ENCODE measurements at places on chromosomes 6 and 20.

GRCh38 chr20:63765902-63766301 lies 26.3 kb downstream of the SLC2A4RG start:
- no peak for DNase-seq

GRCh38 chr6:6926856-6927255 lies 180.9 kb upstream of the RREB1 start:
- DNase-seq, result no peak

DNA sequence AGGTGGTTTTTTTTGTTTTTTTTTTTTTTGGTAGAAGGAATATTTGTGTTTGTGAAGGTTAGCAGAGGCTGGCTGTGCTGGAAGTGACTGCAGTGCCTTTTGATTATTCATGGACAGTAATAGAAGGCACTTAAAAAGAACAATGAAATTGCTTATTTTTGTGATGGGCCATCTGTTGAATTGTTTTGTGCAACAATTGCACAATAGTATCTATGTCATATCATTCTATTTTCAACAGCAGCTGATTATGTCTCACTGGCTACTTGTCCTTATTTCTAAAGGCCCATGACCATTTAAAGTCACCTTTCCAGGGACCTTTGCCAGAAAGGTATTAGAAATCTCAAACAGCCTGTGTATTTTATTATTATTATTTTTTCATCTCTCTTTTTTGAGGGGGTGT lies 70.6 kb downstream of the AFG1L start:
- no peak for DNase-seq

- DNase-seq, result no peak
Measured at GRCh38 chr20:2042400-2042799, 48.5 kb upstream of the PDYN start.

GRCh38 chr20:34570859-34571306 lies 12.4 kb downstream of the MAP1LC3A start:
- DNase-seq, result no peak

DNA sequence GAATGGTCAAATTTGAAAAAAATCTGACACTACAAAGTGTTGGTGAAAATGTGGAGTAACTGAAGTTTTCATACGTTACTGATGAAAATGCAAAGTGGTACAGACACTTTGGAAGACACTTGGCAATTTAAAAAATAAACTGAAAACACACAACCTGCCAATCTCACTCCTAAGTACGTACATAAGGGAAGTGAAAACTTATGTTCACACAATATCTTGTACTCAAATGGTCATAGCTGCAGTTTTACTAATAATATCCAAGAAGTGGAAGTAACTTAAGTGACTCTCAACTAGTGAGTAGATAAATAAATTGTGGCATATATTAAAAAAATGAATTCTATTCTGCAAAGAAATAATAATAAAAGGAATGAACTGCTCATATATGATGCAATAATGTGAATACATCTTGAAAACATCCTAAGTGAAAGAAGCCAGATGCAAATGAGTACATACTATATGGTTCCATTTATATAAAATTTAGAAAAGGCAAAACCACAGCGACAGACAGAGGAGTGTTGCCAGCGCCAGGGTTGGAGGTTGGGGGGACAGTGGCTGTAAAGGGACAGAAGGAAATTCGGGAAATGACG lies 198.2 kb downstream of the ERMARD start:
- DNase-seq, result no peak

GRCh38 chr6:87237804-87238203 lies 82.4 kb downstream of the ZNF292 start:
- no peak for DNase-seq

DNA sequence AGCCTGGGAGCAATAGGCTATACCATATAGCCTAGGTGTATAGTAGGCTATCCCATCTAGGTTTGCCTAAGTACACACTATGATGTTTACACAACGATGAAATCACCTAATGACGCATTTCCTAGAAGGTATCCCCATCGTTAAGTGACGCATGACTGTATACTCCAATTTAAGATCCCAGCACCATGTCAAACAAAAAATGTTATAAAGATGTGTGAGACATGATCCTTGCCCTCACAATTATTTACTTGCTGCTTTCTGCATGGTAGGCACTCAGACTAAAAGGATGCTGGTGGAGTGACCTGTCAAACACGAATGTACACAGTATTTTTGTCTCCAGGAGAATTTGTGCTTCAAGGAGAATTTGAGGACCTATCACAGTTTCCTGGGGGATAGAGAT lies 32.3 kb downstream of the SNAP25 start:
- DNase-seq, result no peak

DNA sequence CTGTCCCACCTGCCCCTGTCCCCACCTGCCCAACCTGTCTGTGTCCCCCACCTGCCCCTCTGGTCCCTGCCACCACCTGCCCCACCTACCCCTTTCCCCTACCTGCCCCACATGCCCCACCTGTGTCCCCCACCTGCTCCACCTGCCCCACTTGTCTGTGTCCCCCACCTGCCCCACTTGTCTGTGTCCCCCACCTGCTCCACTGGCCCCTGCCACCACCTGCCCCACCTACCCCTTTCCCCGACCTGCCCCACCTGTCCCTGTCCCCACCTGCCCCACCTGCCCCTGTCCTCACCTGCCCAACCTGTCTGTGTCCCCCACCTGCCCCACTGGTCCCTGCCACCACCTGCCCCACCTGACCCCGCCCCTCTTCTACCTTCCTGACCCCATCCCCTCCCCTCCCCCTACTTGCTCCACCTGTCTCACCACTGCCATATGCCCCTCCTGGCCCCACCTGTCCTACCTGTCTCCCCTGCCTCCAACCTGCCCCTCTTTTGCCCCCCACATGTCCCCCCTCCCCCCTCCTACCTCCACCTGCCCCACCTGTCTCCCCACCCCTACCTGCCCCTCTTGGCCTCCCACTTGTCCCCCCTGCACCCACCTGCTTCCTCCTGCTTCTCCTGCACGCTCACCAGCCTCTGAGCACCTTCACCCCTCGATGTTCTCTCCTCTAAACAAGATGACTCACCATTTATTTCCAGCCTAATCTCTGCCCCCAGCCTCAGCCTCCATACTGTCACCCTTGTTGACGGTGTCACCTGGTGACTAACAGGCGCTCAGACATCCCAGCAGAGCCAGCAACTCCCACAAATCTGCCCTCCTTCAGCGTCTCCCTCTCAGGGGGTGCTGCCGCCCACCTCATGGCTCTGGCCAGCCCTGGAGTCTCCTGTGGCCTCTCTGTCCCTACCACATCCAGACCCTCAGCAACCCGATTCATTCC lies 5.6 kb upstream of the MYT1 start:
- DNase-seq, result no peak

- DNase-seq, result no peak
Measured at GRCh38 chr20:2402271-2402980, 21.7 kb downstream of the TGM6 start.

DNA sequence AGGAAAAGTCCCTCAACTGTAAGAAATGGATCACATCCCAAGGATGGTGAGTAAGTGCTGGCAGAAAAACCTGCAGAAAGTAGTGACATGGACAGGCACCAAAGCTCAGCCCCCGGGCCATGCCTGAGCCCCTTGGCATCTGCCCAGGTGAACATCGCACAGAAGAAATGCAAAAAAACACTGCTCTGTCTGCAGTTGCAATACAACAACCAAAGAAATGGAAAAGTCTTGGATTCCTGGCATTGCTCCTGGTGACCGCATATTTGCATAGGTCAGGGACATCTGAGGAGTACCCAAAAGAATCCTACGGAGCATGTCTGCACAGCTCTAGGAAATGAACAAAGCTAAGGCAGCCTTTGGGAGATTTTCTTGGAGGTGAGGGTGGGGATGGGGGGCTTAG lies 63.1 kb upstream of the PTPRT start:
- no peak for DNase-seq

DNA sequence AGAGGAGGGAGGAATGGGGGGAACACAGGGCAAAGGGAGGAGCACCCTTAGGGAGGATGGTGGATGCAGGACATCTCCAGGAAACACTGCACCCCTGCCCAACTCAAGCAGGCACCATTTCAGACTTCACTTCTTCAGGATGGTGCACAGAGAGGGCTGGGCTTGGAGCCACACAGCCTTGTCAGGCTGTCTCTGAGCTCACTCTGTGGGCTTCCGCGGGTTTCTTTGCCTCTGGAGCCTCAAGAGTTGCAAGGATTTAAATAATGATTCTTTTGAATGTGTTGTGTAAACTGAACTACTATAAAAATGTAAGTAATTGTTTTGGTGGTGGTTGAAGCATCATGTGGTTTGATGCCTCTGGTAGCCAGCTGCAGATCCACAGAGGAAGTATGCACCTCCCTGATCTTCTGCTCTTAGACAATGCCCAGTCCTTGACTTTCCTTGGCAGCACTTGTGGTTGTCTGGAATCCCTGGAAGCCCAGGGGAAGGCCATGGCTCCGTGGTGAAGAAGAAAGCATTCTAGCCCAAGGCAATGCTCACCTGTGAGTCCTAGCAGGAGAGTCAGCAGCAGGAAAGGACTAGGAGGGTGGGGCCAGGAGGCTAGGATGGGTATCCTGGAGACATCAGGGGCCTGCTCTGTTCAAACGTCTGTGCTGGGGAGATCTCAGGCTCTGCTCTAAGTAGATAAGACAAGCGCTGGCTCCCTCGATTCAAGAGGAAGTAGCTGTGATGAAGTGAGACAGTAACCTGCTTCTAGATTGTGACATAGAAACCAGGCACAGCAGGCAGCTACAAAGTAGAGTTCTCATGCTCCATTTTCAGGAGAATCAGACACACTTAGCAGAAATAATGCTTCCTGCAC lies 50.2 kb upstream of the SIRPG start:
- no peak for DNase-seq

DNA sequence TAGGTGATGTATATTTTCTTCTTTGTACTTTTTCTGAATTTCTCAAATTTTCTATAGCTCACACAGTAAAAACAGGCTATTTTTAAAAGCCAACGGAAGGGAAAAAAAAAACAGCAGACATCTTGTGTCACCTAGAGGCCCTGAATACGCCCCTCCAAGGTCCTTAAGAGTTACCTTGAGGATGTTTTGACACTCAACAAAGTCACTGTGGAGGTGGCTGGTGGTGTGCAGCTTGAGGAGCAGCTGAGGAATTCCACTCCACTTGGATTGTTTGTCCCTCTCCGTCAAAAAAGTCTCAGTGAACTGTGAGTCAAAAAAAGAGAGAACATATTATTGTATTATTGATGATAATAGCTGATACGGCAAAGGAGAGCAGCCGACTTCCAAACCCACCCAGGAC lies 14.7 kb downstream of the TRPC4AP start:
- DNase-seq, result no peak

DNA sequence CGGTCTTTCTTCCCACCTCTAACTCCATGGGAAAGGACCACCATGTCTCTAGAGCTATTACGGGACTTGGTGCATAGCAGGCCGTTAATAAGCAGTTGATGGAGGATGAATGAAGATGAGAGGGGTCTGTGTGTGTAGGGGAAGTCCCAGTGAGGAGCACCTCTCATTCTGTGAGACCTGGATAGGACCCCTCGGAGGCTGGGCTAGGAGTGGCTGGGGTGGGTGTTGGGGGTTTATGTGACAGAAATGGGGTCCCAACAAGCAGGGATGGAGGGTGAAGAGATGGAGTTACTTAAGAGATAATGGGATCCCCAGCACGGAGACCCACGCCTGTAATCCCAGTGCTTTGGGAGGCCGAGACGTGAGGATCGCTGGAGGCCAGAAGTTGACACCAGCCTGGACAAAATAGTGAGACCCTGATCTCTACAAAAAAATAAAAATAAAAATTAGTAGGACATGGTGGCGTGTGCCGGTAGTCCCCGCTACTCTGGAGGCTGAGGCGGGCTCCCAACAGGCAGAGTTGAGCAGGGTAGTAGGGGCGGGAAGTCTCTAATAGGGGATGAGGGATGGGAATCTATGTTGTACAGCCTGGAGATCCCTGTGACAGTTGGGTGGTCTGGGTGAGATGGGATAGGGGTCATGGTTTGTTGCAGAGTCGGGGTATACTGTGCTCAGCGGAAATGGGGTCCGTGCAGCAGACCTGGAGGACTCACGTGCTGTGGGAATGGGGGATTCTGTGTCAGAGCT lies 677 bp upstream of the ZNF341 start:
- DNase-seq, result no peak

DNA sequence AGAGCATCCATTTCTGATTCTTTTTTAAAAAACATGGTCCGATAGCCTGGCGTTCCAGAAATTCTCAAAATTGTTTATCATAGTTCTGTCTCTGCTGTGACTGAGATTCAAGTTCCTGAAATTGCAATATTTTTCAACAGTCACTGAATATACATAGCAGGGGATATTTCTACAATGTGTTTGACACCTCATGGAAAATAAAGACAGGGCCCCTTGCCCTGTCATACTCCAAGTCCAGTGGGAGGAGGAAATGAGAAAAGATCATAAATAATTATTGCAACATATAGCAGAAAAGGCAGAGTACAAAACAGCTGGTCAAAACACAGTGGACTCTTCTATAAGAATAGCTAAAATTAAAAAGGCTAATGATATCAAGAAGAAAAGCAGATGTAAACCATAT lies 234.8 kb upstream of the SPTLC3 start:
- DNase-seq, result no peak

- no peak for DNase-seq
Measured at GRCh38 chr20:63140514-63141433, 75.2 kb downstream of the YTHDF1 start.

GRCh38 chr20:4471221-4471620 lies 250.5 kb upstream of the PRND start:
- no peak for DNase-seq

DNA sequence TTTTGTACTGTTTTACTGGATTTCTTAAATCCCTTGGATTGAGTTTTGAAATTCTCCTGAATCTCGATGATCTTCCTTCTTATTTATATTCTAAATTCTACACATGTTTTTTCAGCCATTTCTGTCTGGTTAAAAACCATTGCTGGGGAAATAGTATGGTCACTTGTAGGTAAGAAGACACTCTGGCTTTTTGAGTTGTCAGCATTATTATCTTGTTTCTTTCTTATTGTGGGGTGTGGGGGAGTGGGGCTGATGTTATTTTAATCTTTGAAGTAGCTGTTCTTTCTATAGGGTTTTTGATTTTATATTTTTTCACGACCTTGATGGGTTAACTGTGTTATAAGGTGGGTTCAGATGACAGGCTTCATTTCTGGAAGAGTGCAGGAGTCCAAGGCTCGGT lies 37.4 kb upstream of the ADGRB3 start:
- no peak for DNase-seq

DNA sequence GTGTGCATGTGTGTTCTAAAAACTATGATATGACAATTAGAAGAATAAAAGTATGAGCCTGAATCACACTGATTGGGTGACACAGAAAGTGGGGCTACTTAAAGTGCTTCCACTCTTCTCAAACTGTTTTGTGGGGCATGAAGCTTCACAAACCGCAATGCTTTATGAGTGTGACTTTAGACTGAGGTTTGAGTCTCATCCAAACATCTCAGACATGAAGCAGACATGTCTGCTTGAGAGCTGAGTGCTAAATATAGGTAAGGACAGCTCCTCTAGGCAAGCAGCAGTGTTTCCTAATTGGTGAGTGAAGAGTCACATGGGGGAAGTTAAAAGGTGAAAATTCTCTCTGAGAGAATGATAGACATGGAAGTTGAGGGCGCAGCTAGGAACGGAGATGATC lies 726.9 kb upstream of the CITED2 start:
- DNase-seq, result no peak

All from stimulated activated CD8-positive, alpha-beta memory T cell treated with anti-CD3 and anti-CD28 coated beads, Interleukin-4, amount 100 ng/mL, for 4 hours (primary cell).